LNCaP clone FGC (cell line): ENCODE measurements at places on chromosomes 5 and 9.

DNA sequence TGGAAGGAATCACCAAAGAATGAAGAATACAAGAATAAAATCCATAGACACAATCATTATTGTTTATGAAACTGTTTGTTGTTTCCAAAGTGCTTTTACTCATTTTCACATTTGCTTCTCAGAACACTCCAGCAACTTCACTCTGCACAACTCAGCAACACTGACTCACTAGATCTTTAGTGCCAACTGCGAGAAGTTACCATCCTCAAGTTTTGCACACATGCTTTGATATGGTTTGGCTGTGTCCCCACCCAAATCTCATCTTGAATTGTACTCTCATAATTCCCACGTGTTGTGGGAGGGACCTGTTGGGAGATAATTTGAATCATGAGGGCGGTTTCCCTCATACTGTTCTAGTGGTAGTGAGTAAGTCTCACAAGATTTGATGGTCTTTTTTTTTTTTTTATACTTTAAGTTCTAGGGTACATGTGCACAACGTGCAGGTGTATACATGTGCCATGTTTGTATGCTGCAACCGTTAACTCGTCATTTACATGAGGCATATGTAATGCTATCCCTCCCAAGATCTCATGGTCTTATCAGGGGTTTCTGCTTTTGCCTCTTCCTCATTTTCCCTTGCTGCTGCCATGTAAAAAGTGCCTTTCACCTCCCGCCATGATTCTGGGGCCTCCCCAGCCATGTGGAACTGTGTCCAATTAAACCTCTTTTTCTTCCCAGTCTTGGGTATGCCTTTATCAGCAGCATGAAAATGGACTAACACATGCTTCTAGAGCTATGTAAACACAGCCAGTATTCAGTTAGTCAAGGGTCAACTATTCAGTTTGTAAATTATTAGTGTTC is 36.9 kb downstream of the CLINT1 start:
- DNase-seq, result no peak

DNA sequence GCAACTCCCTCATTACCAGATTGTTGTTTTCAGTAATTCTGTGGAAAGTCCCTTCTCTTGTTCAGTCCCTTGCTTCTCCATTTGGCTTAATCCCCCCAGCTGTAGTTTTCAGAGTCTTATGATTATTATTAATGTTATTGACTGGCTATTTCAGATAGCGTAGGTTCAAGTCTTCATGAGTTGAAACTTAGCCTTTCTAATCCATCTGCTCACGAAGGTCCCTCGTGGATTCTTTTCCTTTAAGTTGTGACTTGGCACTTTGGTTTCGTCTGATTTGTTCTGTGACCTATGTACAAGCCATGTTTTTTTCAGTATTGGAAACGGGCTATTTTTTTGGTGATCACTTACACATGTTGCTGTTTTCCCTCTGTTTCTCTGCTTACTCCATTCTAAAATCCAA is 260.3 kb downstream of the TMEM167A start:
- no peak for DNase-seq

- no peak for DNase-seq
These were observed 21.1 kb downstream of the RGS7BP start for GRCh38 chr5:64526734-64527439.

GRCh38 chr5:78779771-78780616 is 131.4 kb upstream of the LHFPL2 start:
- no peak for DNase-seq

- DNase-seq, result no peak
These were observed 294.3 kb upstream of the HAPLN1 start for GRCh38 chr5:84014966-84015365.

- DNase-seq, result no peak
These were observed 19.2 kb upstream of the PLIN2 start for GRCh38 chr9:19146441-19147024.

DNA sequence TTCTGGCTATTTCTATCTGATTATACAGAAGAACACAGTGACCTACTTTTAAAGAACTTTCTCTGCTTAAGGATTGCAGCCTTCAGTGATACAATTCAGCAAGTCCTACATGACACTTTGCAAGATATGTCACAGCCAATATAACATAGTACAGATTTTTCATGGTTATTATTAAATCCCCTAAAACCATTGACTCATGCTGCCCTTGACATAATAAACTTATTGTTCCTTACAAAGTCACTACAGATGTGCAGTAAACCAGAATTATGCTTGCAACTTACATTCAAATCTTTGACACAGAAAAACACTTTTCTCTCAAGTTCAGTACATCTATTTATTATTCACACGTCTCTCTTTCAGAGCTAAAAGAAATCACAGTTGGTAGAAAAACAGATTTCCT is 1136.3 kb upstream of the ACO1 start:
- no peak for DNase-seq

DNA sequence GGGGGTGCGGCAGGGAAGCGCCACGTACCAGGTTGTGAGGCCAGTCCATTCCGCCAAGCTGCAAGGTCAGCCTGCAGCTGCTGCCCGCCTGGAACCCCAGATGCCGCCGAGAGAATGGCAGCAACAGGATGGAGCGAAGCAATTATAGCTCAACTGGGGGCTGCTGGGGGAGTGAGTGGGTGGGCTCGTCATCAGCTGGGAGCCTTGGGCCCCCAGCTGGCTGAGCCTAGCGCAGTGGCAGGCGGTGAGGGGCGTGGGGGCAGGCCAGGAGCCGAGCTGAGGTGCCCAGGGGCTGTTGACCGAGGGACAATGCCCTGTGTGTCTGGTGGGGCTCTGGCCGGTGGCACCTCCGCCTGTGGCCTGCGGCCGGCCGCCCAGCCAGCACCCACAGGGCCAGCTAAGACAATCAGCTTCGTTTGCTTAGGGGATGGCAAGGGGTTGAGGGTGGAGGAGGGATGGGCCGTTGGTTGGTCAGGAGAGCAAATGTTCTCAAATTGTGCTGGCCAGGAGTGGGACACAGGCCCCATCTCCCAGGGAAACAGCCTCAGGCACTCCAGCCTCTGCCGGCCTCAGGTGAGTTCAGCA is at the start of gene IL17B:
IL17B (minus strand) TSS at position 116 of the 585 bp plus-strand sequence; CDS start at position 49, 67 bp downstream.
- no peak for DNase-seq

GRCh38 chr5:179298181-179298993 is 46.9 kb downstream of the ADAMTS2 start:
- no peak for DNase-seq

DNA sequence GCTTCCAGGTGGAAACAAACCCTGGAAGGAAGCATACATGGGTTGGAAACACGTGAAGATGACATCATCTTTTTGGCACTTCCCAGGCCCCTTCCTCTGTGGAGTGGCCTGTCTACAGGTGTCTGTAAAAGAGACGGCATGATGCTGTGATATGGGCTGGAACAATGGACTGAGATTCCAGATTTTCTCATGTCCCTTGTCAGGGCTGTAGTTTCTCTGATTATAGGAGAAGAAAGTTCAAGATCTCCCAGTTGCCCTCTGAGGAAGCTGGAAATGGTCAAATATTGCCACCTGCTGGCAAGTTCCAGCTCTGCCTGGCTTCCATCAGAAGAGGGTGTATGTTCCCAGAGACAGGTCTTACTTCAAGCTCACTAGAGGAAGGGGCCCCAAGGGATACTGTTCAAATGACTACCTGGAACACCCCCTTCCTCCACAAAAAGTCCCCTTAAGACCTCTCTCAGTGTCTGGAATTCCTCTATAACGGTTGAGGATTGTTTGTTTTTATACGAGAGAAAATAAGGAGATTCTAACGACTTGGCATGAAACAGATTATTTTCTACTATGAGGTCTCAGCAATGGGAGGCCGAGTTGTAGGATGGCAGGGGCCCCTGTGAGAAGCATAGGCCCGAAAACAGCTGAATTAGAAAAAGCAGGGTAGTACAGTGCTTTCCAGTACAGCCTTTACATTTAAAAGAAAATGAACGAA is 7.3 kb upstream of the ANXA6 start:
- DNase-seq, result peak; percentile 58

GRCh38 chr5:66513130-66513529 is 83.1 kb upstream of the MAST4 start:
- DNase-seq, result no peak

- no peak for DNase-seq
These were observed 398.9 kb upstream of the PCSK5 start for GRCh38 chr9:75491533-75491932.

GRCh38 chr9:128250839-128251731 is 24.7 kb downstream of the GOLGA2 start:
- DNase-seq, result no peak

DNA sequence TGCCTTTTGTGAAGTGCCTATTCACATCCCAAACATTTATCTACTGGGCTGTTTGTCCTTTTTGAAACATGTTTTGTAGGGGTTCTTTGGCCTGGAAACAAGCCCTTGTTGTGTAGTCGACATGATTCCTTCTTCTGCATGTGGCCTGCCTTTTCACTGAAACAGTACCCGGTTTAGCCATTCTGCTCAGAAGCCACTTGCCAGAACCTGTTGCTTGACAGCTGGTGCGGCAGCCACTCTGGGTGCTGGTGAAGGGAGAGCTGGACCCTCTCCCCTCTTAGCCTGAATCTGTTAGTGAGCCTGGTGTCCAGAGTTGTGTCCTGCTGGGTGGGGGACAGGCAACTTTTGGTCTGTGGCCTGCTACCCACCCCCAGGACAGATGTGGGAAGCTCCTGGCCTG is 128.8 kb upstream of the CACNA1B start:
- DNase-seq, result no peak

GRCh38 chr5:344668-345067 is 23.2 kb downstream of the AHRR start:
- no peak for DNase-seq

GRCh38 chr9:127741831-127742434 is 6.8 kb upstream of the TOR2A start:
- DNase-seq, result no peak

DNA sequence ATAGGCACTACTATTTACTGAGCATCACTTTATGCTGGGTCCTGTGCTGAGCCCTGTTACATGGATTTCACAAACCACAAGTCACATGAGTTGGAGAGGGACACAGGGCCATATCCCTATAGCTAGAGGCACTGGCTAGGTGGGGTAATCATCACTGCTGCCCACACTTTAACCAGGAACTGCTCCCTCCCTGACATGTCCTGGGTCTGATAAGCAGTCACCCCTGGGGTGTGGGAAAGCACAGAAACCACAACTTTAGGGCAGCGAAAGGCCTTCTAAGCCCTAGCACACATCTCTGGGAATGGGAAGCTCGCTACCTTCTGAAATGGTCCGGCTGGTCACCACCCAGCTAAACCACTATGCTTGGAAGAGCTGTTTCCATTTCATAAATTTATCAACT is 15.0 kb downstream of the TBC1D2 start:
- DNase-seq, result no peak

DNA sequence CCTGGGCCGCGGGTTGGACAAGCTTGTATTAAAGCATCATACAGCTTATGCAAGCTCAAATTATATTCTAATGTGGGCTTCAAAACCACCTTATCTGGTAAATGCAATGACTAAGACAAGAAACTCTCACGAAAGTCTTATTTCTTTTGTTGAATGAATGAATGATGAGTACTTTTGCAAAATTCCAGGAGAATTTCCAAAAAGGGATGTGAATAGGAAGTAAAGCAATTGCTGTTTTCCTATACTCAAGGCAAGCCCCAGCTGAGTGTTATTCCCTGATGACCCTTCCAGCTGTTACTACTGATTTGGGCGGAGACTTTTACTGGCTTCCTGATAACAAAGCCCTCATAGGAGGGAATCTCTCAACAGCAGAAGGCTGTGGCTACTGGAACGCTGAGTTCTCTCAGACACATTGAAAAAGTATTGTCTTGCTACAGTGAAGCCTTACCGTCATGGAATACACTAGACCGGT is 162.8 kb downstream of the SREK1 start:
- no peak for DNase-seq

- DNase-seq, result no peak
These were observed 235.9 kb downstream of the FER start for GRCh38 chr5:108983461-108984092.

DNA sequence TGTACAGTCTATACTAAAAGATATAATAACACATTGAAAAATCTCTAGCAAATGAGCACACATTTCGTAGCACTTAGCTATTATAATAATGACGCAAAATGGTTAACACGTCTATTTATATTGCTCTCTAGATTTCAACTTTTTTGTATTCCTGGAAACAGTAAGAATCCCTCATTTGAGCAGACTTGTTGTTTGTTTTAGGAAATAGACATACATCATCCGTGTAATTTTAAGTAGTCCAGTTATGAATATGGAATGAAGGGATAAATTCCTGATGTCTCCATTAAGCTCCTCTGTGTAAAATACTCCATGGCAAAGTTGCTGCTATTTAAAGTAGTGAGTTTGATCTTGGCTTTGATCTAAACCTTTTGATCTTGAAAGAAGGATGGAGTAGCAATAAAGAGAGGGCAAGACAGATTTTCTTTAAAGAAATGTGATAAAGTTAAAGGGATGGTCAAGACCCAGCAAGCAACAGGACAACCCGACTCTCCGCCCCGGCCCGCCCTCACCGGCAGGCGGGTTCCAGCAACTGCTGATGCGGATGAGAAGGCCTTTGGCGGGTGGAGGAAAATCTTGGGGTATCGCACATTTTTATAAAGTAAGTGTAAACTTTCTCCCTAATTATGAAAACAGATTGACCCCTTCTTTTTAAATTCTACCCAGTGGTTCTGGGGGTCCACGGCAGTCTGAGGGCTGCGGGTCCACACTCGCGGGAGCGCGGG is 277.4 kb downstream of the AOPEP start:
- no peak for DNase-seq

GRCh38 chr9:36970007-36970888 is 63.8 kb downstream of the PAX5 start:
- no peak for DNase-seq

DNA sequence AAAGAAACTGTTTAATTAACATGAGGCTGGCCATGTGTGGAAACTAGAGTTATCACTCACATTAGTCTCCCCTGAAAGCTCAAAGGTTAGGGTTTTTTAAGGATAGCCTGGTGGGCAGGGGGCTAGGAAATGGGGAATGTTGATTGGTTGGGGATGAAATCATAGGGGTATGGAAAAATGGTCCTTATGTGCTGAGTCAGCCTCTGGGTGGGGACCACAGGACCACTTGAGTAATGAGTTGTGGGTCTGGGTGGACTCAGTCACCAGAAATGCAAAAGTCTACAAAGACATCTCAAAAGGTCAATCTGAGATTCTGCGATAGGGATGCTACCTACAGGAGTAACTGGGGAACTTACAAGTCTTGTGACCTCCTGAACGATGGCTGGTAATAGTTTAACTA is 362.8 kb downstream of the DMAC1 start:
- DNase-seq, result no peak

- no peak for DNase-seq
These were observed 24.4 kb upstream of the RASA1 start for GRCh38 chr5:87243161-87243844.

DNA sequence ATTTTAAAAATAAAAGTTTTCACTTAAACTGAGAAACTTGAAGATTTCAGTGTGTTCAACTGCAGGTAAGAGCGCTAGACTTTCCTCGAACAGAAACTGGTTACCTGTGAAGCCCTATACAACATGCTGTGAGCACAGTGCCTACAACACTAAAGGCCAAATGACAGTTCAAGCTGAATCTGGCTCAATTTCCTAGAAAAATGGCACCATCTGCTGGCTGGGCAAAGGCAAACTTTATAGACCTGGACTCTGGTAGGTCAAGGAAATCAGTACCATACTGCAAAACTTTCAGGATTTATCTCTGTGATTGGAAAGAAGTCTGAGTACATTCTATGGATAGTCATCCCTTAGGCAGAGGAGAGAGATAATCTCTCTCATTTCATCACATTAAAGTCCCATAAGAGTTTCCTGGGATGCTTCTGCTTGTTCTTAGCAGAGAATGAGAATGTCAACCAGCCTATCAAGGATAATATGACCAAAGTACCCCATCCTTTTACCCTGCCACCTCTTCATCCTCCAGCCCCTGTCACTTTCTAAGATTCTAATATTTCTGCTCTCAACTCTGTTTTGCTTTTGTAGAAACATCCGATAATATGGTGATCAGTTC is 31.8 kb upstream of the FOXB2 start:
- peak; percentile 71 for DNase-seq
